ENCODE measurements at places on chromosomes 4 and X.

- DNase-seq, result no peak
Observed at GRCh38 chr4:61531188-61531587, 331.1 kb downstream of the ADGRL3 start.

- DNase-seq, result no peak
Observed at GRCh38 chr4:188824553-188824952, 685.3 kb downstream of the TRIML1 start.

- DNase-seq, result no peak
Observed at GRCh38 chrX:153784325-153784967, 3.6 kb downstream of the SRPK3 start.

DNA sequence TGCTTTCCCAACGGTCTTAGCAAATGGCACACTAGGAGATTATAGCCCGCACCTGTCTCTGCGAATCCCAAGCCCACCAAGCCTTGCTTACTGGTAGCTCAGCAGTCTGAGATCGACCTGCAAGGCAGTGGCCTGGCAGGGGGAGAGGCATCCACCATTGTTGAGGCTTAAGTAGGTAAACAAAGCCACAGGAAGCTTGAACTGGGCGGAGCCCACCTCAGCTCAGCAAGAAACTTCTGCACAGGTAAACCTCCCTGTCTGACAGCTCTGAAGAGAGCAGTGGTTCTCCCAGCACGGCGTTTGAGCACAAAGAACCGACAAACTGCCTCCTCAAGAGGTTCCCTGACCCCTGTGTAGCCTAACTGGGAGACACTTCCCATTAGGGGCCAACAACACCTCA lies 42.8 kb downstream of the BRWD3 start:
- no peak for DNase-seq

DNA sequence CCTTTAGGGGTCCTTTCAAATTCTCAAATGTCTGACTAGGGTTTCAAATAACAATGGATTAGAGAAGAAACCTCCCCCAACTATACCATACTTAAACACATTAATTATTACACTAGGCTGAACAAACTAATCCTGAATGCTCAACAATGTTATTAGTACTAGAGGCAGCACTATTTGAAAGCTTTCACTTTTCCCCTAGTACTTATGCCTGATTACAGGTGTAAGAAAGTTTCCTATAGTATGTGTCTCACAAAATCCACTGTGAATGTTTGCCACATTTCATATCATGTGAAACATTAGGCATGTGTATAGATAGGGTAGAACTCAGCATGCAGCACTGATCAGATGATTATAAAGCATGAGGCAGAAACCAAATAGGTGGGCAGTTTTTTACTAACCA lies 336.2 kb downstream of the ZNF674 start:
- DNase-seq, result no peak

- no peak for DNase-seq
Observed at GRCh38 chr4:153629776-153630175, 54.3 kb upstream of the TLR2 start.

GRCh38 chr4:141609243-141609642 lies 27.1 kb upstream of the IL15 start:
- DNase-seq, result no peak

- no peak for DNase-seq
Observed at GRCh38 chr4:10703766-10704429, 19.3 kb upstream of the CLNK start.

DNA sequence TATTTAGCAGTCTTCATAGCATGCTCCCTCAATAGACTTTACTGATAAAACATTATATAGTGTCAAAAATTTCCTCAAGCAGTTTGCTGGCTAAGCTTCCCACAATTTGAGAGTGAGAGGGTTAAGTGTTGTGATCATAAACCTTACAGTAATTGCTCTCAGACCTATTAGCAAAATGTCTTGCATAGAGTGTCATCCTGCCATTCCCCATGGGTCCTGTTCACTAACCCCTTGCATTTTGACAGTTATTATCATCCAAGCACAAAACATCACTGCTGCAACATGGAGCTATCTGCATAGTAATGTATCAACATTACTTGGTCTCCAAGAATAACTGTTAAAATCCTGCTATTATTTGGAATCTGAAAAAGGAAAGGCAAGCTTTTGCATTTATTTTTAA lies 196.1 kb upstream of the GK2 start:
- DNase-seq, result no peak

GRCh38 chr4:1628892-1629698 lies 55.0 kb downstream of the FAM53A start:
- DNase-seq, result peak; percentile 46

DNA sequence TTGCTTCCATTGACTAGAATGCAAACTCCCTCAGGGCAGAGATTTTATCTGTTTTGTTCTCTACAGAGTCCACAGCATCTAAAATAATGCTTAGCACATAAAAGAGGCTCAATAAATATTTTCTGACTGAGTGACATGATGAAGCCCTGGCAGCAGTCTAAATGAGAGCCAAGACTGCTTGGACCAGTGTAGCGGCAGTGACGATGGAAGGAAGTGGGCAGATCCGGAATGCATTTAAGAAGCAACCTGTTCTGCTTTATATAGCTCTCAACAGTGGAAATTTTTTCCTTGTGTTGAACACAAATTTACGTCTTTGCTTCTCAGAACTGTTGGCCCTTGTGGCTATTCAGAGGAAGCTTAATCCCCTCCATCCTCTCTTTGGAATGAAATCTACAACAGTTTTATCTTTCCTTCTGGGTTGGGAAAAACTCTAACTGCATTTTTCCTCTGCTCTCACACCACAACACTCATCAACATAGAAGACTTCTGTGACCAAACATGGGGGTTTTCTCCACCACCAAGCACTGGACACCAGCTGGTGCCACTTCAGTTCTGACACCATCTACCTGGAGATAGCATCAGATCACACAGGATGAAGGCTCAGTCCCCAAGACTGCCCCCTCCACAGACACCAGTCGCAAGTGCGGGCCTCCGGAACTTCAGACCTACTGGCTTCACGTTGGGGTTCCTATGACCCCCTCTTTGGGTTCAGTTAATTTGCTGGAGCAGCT lies 7.0 kb upstream of the BEND4 start:
- no peak for DNase-seq

DNA sequence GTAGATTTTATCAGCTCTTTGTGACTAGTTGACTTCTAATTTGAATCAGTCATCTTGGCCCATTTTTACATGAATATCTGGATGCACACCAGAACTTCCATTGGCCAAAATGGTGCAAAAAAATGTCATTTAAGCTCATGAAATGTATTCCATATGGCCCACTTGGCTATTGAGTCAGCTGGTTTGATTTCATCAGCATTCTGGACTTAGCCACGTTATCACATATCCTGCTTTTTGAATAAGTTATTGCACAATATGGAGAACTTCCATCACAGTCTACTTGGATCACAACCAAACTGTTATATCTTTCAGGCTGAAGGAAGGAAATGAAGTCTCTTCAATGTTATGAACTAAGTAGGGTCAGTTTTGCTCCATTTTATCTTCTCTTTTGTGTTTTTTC lies 640.6 kb downstream of the PCDH7 start:
- DNase-seq, result no peak

DNA sequence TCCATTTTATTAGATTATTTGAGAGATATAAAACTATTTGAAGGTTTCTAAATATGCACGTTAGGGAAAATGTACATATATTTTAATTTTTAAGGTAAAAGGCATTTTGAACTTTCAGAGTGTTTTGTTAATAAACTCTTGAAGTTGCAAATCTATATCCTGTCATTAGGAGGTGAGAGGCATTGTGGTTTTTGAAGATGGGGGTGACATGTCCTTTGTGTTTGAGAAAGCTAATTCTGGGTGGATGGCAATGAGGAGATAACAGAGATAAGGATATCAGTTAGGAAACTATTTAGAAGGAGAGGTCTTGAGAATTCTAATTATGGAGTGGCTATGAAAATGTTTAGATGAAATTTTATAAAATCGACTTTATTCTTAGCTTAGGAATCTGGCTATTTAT lies 6.1 kb downstream of the STIM2 start:
- DNase-seq, result no peak

GRCh38 chrX:120463241-120463640 lies 5.9 kb downstream of the LAMP2 start:
- no peak for DNase-seq

DNA sequence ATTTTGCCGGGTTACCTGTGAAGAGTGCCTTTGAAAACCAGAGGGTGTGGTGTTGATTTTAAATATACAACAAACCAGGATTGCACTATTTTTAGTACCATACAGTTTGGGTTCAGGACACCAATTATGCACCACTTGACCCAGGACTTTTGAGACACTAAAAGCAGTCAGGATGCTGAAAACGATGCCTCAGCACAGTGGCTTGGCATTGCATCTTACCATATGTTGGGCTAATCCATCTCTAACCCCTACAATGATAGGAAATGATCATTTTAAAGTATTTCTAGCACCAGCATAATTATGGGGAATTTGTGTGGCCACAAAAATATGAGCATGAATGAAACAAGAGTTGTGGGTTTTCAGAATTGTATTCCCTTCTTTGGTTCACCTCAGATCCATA lies 4.1 kb downstream of the IBSP start:
- DNase-seq, result no peak

Data from stimulated activated CD8-positive, alpha-beta memory T cell treated with anti-CD3 and anti-CD28 coated beads, Interleukin-15, amount 100 ng/mL, for 24 hours (primary cell).